ENCODE measurements at places on chromosomes 3 and 15.

GRCh38 chr15:50181969-50182218 lies at the start of gene SLC27A2:
TSS of gene SLC27A2 (plus strand) at chr15:50182196. CDS start at chr15:50182428, 232 bp downstream.
- DNase-seq = peak; percentile 48

GRCh38 chr15:37140531-37141058 lies 40.2 kb upstream of the MEIS2 start:
- no peak for DNase-seq

GRCh38 chr15:75460646-75461045 lies 9.2 kb upstream of the SIN3A start:
- no peak for DNase-seq

DNA sequence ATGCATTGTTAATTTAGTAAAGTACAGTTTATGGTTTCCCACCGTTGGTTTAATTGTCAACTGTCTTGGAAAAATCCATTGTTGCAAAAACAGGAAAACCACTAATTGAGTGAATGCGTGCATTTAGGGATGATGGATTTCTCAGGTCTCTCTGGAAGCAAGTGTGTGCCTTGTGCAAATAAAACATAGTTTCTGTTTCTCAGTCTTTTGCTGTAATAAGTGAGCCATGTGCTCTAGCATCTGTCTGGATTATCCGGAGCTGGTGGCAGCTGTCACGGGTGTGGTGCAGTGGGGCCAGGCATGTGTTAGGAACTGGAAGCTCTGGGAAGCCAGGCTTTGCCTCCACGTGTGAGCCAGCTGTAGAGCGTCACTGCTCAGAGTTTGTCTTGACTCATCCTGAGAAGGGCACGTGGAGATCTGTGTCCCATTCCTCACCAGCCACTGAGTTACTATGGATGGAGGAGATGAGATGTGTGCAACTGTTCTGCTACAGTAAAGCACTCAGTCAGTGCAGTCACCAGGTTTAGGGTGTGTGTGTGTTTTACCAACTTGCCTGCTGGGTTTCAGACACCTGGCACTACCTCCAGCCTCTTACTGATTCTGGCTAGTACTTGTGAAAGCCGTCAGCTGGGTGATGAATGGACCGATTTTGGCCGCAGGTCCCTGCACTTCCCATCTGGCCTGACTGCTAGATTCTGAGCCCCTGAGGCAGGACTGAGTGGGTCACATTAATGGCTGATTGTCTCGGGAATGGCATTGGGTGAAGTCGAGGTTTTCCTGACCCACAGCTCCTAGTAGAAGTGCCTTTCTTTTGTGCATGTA lies 7.2 kb downstream of the APBA2 start:
- no peak for DNase-seq

DNA sequence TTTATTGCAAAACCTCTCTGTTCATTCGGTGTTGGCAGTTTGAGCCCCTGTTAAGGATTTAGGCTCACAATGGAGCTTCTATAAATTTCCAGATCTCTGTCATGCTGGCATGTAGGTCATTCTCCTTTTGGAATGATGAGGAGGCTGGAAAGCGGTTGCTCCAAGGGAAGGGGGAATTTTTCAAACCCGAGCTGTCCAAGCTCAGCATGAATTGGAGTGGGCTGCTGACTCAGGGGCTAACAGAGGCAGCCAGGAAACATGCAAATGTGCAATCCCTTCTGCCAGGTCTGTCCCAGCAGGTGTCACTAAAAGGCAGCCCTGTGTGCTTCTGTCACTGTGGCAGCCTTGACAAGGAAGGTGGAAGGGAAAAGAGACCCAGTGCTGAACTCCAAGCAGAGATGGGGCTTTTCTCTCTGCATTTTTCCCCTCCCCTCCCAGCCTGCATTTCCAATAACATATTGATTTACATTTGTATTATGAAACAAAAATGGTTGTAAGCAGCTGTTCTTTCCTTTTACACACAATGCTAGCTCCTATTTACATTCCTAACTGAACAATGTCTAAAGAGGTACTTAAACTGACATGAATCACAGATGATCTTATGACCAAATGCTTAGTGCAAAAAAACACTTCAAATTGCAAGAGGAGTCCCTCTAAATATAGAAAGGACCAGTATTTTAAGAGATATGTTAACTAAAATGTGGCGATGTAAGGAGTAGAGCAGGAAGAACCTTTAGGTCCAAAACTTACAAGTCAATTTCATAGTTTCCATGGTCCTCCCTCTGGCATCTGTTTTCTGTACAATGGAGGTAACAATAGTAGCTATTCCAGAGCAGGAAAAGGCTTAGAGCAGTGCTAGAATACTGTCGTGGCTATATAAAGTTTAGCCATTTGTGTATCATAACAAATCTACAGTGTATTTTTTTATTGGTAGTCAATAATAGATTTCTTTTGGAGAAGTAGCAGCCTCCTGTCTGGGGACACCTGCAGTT lies 84.5 kb upstream of the ATP10A start:
- DNase-seq = no peak

DNA sequence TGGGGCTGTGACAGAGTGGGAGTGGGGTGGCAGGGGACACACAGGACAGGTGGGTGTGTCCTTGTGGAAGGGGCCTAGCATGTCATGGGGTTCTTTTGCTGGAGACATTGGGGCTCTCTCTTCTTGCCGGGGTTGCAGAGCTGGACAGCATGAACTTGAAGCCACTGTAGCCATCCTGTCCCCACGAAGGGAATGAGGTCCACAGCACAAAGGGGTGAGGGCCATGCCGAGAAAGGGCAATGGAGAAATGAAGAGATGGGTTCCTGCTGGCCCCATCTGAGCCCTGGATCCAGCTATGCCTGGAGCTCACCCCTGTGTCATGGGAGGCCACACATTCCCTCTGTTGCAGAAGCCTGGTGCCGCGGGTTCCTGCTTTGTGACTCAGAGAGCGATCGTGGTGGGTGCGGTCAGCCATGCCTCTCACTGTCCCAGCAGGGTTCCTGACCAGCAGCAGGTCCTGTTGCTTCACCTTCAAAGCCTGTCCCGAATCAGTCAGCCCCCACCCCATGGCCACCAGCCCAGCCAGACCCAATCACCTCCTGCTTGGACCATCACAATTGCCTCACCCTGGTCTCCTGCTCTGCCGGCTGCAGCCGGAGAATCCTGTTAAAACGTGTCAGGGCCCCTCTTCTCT lies 50.0 kb downstream of the DNAJB8 start:
- no peak for DNase-seq

DNA sequence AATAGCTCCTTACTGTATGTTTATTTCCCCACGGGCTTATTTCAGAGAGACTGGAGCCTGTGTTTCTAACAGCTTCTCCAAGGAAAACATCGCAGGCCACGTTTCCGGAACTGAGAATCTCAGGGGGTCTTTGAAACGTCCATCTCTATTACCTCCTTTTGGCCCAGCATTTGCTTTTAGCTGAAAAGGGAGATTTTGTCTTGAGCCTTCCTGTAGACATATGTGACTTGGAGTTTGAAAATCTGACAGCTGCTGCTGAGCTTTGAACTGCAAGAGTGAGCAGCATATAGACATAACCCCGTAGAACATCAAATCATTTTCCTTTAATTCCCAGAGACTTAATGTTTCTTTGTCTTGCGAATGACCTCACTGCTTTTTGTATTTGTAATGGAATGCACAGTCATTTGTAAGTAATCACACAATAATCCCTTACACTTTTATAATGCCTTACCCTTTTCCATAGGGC lies 54.6 kb downstream of the LPP start:
- no peak for DNase-seq

DNA sequence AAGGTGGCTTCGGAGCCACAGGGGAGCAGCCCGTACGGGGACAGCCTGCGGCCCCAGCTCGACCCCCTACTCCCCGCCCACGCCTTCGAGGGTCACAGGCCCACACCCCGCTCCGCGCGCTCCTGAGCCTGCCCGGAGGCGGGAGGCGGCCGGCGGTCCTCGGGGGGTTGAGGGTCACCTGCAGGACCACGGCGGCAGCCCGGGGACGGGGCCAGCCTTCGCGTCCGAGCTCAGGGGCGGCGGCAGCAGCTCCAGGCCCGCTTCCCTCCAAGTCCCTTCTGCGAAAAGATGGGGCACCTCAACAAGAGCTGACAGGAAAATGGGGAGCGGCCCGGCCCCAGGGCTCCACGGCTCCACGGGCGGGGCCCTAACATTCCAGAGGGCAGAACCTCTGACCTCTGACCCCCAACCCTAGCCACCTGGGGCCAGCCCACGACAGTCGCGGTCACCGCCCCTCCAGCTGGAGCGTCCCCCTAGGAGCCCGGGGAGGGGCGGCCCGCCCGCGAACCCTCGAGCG lies 428 bp downstream of the LYSMD4 start:
- DNase-seq = no peak

GRCh38 chr15:100729461-100729860 lies 127.1 kb downstream of the ASB7 start:
- DNase-seq = no peak

GRCh38 chr15:71472566-71472965 lies 337.8 kb upstream of the NR2E3 start:
- no peak for DNase-seq

- DNase-seq = no peak
Measured at GRCh38 chr3:7112523-7113056, 251.7 kb downstream of the GRM7 start.

DNA sequence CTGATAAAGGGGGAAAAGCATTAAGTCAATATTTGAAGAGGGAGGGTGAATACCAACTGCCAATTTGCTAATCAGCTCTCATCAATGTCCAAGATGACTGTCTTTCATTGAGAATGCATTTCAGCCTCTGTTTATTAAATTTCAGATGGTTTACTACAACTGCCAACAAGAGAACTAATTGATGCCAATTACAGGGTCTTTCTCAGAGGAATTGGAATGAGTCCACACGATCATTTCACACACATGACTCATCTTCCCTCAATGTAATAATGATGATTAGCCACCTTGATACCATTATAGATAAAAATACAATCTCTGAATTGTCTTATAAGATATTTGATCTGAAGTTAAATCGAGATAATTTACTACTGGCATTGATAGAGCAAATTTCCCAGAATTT lies 1274.4 kb downstream of the ROBO2 start:
- DNase-seq = no peak

- DNase-seq = no peak
Measured at GRCh38 chr15:97892167-97892938, 68.2 kb upstream of the ARRDC4 start.

GRCh38 chr3:66822186-66823008 lies 175.7 kb upstream of the KBTBD8 start:
- no peak for DNase-seq

- no peak for DNase-seq
Measured at GRCh38 chr3:48465237-48465530, 18.6 kb downstream of the ATRIP start.

GRCh38 chr15:98743177-98743576 lies 94.8 kb downstream of the IGF1R start:
- no peak for DNase-seq

DNA sequence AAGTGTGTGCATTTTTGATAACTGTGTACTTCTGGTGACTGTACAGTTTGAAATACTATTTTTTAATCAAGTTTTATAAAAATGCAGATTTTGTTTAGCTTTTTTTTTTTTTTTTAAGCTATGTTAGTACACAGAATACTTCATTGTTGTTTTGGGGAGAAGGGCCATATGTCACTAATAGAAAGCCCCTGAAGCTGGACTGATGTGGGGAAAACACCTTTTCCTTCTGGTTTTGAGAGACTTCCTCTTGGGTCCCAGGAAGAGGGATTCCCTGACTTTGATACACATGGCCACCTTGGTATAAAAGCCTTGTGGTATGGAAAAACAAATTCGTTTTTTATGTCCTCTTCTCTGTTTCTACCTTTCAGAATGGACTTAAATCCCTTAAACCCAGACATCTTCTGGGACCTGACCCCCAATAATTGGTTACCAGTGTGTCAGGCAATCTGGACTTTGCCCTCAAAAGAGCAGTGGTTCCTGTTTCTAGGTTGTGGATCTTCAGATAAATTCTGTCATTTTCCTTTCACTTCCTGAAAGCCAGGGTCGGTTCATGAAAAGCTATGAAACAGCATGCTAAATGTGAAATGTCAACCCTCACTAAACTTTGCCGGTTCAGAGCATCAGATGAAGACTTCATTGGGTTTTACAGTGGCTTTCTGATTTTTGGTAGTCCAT lies 31.1 kb upstream of the BLOC1S6 start:
- DNase-seq = no peak

- DNase-seq = no peak
Measured at GRCh38 chr3:194130188-194130587, 5.8 kb upstream of the HES1 start.

- no peak for DNase-seq
Measured at GRCh38 chr15:63395730-63396151, 14.1 kb upstream of the CA12 start.

DNA sequence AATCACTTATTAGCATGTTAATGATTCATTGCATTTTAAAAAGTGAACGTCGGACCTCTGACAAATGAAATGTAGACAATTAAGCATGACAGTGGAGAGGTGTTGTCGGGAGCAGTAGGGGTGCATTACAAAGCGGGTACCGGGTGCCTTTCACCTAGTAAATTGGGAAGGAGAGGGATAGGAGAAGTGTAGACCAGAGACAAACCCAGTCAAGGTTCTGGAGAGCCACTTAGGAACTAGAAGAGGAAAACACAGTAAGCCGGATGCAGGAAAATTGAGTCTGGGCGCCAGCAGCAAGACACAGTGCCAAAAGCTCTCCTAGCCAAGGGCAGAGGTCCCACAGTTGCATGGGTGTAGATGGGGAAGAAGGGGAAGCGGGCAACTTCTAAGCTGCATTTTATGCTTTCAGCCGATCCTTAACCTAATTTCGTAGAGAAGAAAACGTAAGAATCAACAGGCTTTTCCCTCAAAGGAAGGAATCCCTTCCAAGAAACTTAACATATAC lies 3.1 kb upstream of the CERS3 start:
- DNase-seq = no peak

DNA sequence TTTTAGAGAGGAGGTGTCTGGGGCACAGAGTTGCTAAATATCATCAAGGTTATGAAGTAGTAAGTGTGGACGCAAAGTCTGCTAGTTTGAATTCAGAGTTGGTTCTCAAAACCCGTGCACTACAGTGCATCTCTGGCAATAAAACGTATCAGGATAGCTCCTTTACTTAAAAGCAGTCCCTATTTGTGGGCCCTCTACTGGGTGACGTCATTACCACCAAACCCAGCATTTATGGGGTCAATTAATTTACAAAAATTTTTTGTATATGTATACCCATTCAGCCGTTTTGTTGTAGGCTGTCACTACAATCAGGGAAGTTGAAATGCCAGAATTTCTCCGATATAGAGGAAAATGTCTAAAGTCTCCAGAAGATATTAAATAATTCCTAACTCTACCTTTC lies 8.8 kb downstream of the OR4F15 start:
- no peak for DNase-seq

- DNase-seq = no peak
Measured at GRCh38 chr3:170889630-170890029, 18.8 kb downstream of the EIF5A2 start.

- DNase-seq = no peak
Measured at GRCh38 chr3:171169443-171169842, 142.9 kb upstream of the SLC2A2 start.

DNA sequence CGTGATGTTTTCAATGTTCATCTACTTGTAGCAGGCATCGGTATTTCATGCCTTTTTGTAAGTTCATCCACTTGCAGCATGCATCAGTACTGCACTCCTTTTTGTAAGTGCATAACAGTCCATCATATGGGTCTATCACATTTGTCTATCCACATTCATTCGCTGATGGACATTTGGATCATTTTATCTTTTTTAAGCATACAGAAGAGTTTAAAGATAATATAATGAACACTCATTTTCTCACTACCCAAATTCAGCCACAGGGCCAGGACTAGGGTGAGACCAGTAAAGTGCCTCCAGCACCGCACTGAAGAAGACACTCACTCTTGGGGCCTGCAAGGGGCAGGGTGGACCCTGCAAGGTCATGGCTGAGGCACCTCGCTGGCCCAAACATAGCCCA lies 309.6 kb downstream of the UACA start:
- no peak for DNase-seq
